KG1 (cell line): ENCODE measurements at places on chromosomes 7 and 10.

- DNase-seq, result no peak
These were observed 150.3 kb upstream of the FAM20C start for GRCh38 chr7:41917-42565.

DNA sequence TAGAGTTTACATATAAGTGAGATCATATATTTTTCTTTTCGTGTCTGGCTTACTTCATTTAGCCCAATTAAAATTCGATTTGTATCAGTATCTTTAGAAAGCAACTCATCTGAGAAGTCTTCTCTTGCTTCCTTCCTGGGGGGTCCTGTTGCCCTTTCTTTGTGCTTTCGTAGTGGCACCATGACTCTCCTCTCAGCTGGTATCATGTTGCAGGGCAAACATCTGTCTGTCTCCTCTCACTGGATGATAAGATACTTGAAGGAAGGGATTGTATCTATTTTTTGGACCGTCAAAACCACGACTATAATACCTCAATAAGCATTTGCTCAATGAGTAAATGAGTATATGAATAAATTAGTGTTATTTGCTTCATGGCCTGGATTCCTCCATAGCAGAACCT, 382.5 kb upstream of the SORCS1 start:
- no peak for DNase-seq

GRCh38 chr10:29269486-29269885, 19.4 kb upstream of the LYZL1 start:
- DNase-seq, result no peak

- no peak for DNase-seq
These were observed 319.1 kb downstream of the PTEN start for GRCh38 chr10:88182601-88182930.

DNA sequence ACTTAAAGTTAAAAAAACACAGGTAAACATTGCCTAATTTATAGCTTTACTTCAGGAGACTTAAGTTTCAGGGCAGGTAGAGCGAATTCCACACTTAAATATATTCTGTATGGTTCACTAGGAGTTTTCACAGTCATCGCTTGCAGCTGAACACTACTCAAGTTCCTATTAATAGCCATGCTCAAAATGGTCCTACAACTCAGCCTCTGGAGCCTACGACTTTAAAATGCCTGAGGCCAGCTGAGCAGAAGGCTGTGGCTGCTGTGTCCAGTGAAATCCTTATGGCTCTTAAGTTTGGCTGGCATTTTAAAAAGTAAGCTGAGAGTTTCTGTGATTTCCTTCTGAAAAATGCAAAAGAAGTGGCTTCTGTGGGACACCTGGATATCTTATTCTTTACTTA, 105.4 kb upstream of the GLI3 start:
- no peak for DNase-seq

- DNase-seq, result no peak
These were observed 197.5 kb downstream of the PTN start for GRCh38 chr7:137146012-137146455.

- peak; percentile 22 for DNase-seq
These were observed 3.8 kb downstream of the RTKN2 start for GRCh38 chr10:62264702-62265436.

- DNase-seq, result no peak
These were observed 294.7 kb upstream of the PITRM1 start for GRCh38 chr10:3467052-3467951.

- DNase-seq, result peak; percentile 70
These were observed 96.6 kb downstream of the FAM53B start for GRCh38 chr10:124647421-124648130.

GRCh38 chr10:88226071-88226659, 357.0 kb downstream of the RNLS start:
- no peak for DNase-seq

- DNase-seq, result no peak
These were observed 53.0 kb upstream of the HABP2 start for GRCh38 chr10:113499806-113500205.

GRCh38 chr10:103235775-103236174, 9.9 kb upstream of the RPEL1 start:
- DNase-seq, result no peak

GRCh38 chr10:8726084-8726778, 671.7 kb downstream of the GATA3 start:
- no peak for DNase-seq
